Aorta (tissue), 5 donors: ENCODE measurements at places on chromosomes 7 and 10. TPM values are rescaled to one million over a fixed set of nuclear protein-coding genes. Genes with fewer than 3 reads are reported as not detected.

GRCh38 chr10:44415121-44415520, 30.2 kb upstream of the CXCL12 start:
- DNase-seq = no peak

GRCh38 chr10:128125416-128125943, 743 bp downstream of the MKI67 start:
- no peak for DNase-seq

- no peak for DNase-seq
These were observed 44.7 kb upstream of the PDZD8 start for GRCh38 chr10:117419921-117420320.

GRCh38 chr10:133199992-133200611, 29.9 kb upstream of the UTF1 start:
- no peak for DNase-seq

DNA sequence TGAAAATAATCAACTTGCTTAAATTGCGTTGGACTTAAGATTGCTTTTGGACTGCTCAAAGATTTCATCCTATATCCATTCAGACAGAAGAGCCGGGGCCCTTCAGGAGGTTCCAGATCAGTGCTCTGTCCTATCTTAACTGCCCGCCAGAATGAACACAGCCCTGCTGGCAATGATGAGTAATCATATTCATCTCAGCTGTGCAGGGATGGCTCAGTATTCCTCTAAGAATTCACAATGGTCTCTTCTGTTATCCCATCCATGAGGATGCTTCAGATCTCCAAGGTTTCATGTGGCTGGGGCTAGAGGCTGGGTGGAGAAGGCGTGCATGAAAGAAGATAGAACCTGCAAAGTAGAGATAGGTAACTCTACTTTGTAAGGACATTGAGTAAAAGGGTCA, 80.0 kb upstream of the NPVF start:
- DNase-seq = no peak

- DNase-seq = no peak
These were observed 5.8 kb downstream of the IDE start for GRCh38 chr10:92567952-92568600.

- DNase-seq = no peak
These were observed 177.3 kb upstream of the LYZL2 start for GRCh38 chr10:30806850-30807249.

DNA sequence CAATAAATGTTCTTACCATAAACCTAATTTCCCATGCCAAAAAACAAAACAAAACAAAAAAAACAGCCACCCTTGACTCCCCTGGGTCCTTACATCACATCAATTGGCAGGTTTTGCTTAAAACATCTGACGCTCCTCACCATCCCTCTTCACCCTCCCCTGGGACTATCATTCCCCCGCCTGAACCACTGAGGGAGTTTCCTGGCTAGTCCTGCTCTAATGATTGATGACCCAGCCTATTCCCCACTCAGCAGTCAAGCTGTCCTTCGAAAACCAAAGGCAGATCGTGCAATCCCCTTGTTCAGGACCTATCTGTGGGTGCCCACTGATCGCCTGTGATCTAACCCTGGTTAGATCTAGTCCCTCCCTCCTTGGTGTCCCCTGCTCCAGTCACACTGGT, 11.2 kb upstream of the FRMPD2 start:
- DNase-seq = no peak

DNA sequence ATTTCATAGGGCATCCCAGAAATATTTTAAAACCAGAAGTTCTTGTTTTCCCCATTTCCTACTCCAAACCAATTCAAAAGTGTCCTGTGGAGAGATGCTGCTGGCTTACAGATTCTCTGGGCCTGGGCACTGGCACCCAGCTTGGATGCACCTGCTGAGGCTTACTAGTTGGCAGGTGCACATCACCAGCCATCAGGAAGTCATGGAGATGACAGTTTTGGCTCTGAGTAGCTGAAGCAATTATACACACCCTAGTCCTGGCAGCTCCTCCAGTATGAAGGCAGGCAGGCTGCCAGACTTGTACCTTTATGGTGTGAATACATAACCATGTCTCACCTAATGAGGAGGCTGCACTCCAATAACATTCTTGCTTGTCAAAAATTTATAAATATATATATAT, 276.6 kb upstream of the GHITM start:
- DNase-seq = no peak

Gene STAM
- 21.8 TPM for total RNA-seq

Gene ODAD2
- 0.71 TPM for total RNA-seq

Gene PLXNA4
- total RNA-seq = 30.1 TPM

Gene STAG3
- total RNA-seq = 0.96 TPM

Gene GPC2
- total RNA-seq = 0.78 TPM

Gene MEOX2
- 35.9 TPM for total RNA-seq
